ENCODE measurements at places on chromosomes 2 and 18.

GRCh38 chr2:8693157-8693821 is 11.4 kb downstream of the ID2 start:
- DNase-seq: no peak

DNA sequence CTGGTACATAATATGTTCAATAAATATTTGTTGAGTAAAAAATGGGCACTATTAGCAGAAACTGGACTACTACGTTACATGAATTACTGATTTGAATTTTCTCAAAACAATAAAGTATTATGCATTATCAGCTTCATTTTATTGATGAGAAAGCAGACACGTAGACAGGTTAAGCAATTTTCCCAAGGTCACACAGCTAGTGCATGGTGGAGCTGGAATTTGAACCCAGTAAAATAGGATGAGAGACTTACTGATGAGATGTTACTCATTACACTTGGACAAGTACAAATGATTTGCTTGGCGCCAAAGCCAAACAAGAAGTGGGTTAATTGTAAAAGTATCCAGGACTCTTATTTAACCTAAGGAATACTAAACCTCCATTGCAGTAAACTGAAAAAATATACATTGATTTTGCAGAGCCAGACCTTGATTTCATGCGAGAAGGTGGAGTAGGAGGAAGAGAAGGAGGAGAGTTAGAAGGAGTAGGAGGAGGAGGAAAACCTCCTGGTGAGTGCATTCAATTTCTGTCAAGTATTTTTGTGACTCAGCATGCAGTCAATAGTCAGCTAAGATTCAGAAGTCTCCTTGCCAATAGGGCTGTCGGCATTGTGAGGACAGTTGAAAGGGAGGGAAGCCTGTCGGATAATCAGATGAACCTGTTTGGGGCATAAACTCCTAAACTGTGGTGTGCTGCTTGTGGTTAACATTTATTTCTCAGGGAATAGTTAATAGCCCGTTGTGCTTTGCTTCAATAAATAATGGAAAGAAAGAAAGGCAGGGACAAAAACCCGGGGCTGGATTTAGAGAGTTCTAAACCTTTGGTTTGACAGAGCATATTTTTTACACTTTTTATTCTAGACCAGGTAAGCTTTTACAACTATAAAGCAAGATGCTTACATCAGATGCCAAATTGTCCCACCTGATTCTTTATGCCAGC is 77.0 kb upstream of the TACR1 start:
- DNase-seq: no peak

GRCh38 chr18:63040788-63041410 is 278.7 kb downstream of the BCL2 start:
- no peak for DNase-seq

DNA sequence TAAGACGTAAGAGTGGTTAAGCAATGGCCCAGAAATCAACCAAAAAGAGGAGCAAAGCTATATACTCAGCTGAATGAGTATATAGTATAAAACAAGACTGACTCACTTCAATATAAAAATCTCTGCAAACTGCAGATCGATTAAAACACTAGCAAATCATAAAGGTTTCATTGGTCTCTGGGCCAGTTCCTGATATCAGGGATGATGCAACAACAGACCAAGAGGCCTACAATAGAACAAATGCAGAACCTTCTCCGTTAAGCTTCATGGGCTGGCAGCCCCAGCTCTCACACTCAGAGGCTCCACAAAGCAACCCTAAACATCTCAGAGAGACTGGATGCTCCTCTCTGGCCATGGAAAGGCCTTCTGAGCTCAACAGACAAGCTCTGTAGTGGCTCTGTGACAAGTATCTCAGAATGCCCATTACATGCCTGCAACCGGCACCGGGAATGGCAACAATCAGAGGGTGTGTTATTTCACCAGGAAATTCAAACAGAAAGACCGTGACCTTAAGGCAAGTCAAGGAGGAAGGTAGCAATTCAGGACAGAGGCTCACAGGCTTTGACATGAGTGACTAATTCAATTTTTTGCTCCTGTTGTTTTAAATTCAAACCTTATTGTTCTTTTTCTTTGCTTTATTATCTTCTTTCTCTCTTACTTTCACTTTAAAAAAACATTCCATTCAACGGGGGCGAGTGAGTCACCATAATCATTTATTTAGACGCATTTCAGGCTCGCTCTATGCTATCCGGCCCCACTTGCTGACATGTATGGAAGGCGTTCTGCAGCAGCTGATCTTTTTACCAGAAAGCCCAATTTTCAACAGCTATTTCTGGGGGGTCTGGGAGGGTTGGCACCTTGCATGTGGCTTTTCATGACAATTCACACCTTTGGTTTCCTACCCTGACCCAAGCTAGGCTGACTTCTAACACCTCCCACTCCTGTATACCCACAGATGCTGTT is 15.1 kb downstream of the CYRIA start:
- DNase-seq: no peak

GRCh38 chr2:169716238-169716886 is 17.3 kb upstream of the KLHL23 start:
- DNase-seq: no peak
